ENCODE measurements at places on chromosomes 2 and 18. TPM values are rescaled to one million over a fixed set of nuclear protein-coding genes. Genes with fewer than 3 reads are reported as not detected.

- DNase-seq, result peak; percentile 91
Observed at GRCh38 chr2:240433973-240434727, 1.3 kb upstream of the GPC1 start.

DNA sequence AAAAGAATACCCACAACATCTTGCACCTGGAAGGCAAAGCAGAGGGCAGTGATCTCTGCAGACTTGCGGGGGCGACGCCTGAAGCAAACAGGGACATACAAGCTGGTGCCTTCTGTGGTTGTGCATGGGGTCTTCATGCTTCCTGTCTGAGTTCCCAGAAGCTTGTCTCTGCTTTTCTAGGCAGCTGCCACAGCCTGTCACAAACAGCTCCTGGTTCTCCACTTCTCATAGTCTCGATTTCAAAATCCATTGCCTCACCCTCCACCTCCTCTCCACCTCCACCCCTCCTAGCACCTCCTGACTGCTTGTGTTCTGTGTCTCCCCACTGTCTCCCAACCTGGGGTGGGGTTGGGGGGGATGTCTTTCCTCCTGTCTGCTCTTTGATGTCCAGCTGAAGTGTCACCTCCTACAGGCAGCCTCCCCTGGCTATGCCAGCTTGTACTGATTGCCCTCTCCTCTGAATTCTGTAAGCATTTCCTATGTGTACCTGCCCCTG is 1.7 kb upstream of the PROC start:
- no peak for DNase-seq

DNA sequence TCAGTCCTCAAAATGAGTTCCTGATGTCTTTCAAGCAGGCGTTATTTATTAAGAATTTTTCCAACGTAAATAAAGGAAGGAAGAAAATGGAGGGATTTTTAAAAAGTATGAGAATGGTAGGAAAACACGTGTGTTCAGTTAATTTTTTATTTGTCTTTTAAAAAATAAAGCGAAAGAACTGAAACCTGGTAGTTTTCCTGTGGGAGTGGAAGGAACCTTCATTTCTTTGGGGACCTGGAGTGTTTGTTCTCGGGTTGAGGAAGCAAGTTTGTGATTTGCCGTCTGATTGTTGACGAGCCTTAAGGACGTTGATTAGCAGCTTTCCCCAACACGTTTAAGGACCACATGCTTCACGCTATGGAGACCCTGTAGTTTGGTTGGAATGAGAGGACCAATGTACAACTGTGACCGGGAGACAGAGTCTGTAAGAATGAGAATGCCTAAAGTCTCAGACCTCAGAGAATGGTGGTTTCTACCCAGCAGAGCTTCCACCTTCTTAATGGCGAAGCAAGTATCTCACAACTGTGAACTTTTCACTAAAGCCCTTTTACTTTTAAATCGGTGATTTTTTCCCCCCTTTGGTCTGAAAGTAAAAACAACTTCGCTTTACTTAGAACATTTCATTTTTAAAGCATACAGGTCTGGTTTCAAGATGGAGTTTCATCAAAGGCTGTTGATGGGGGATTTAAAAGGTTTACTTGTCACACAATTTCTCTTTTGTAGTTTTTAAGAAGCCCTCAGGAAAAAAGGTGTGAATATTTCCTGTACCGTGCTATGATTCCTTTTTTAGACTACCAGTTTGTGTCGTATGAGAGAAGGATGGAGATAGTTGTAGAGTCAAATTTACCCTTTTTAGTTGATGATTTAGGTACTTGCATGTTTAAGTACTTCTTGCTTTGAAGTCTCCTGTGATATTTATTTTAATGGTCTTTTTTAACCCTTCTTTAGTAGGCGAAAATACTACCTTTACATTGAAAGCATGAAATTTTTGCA is 1.4 kb downstream of the TTC39C start:
- no peak for DNase-seq

- DNase-seq, result no peak
Observed at GRCh38 chr18:54860941-54861340, 32.7 kb downstream of the RAB27B start.

DNA sequence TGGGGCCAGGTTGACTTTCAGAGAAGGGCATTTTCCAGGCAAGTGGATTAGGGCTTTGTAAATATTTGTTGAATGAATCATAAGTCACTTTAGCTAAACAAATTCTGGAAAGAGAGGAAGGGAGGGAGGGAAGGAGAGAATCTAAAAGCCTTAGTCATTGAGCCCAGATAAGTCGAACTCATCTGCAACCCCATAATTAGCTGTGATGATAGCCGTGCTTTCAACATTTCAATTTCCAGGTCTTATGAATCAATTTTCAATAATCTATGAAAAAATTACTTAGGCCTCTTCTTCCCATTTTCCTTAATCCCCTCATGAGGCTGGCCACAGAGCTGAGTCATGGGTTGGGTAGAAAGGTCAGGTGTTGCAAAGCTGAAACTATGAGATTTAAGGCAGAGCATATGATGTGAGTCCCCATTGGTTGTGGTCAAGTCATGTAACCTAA is 111.9 kb upstream of the MAPRE2 start:
- DNase-seq, result peak; percentile 92

GRCh38 chr2:158239271-158239670 is 137.6 kb downstream of the UPP2 start:
- DNase-seq, result no peak

- no peak for DNase-seq
Observed at GRCh38 chr2:171348056-171348455, 85.7 kb downstream of the METTL8 start.

DNA sequence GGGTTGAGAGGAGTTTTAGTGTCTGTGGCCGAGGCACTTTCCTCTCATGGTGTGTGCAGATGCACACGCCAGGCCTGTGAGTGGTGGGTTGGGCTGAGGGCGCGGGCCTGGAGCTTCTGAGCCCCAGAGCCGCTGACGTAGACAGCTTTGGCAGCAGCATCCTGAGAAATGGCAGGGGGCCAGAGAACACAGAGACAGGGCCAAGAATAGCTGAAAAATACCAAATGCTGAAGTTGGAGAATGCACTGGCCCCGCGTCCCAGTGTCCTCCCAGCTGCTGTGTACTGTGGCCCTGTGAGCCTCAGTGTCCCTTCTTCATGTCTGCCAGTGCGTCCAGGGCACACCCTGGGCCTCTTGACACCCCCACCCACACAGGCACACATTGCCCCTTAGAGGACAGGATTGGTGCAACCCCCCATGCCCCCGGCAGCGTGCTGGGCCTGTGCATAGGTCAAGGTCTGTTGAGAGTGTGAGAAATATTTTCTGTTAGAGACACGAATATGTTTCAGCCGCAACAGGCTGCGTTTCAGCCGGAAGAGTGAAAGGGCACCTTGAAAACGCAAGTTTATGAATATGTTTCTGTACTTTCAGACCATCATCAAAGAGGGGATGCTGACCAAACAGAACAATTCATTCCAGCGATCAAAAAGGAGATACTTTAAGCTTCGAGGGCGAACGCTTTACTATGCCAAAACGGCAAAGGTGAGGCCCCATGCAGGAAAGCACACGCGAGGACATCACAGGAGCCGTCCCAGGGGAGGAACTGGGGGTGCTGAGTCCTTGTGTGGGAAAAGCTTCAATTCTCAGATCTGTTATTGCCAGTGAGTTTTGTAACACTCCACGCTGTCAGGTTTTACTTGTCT is 33.6 kb downstream of the DGKD start:
- DNase-seq, result peak; percentile 97

GRCh38 chr2:96604104-96604503 is 34.0 kb downstream of the KANSL3 start:
- DNase-seq, result no peak

GRCh38 chr2:64652231-64653108 is 1.2 kb downstream of the SERTAD2 start:
- peak; percentile 72 for DNase-seq

- DNase-seq, result peak; percentile 33
Observed at GRCh38 chr2:98009887-98010760, 14.4 kb upstream of the TMEM131 start.

- no peak for DNase-seq
Observed at GRCh38 chr18:3273042-3273441, 11.1 kb downstream of the MYL12B start.

DNA sequence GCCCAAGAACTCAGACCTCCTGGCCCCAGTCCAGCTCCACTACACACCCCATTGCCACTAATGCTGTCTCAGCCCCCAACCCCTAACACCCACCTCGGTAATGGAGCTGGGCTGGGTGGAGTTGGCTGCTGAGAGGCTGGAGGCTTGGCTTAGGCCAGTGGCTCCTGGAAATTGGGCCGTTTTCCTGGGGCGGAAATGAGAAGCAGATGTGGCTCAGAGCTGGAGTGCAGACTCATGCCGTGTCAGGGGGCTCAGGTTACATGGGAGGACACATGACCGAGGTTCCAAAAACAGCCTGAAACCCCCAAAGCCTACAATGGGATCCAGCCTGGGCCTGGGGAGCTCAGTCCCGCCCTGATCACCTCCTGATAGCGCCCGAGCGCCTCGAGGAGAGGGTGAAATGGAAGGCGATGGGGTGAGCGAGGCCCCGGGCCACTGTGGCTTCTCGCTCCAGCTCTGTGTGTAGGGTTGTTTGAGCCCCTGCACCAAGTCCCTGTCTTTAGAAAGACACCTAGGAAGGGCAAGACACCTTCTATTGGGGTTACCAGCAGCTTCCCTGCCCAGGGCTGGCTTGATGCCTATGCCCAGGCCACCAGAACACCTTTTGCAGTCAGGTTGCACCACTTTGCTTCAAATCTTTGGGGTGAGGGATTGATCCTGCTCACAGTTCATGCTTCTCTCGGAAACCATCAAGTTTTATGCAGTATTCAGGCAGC is 175.7 kb upstream of the HAAO start:
- peak; percentile 85 for DNase-seq

DNA sequence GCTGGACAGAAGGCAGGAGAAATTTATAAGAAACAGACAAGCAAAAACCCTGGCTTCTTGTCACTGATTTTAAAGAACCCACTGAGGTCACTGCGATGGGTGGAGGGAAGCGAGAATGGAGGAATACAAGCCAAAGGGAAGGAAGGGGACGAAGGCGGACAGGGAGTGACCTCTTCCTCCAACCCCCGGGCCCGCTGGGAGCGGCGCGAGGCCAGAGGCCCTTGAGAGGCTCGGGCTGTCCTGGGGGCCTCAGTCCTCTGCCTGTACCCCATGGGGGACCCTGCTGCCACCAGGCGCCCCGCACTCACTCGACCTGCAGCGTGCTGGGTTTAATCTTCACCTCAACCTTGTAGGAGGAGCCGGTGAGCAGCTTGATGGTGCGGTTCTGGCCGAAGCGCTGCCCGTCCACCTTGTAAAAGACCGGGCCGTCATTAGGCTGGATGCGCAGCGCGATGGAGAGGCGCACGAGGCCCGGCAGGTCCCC is 793 bp downstream of the CNRIP1 start:
- peak; percentile 25 for DNase-seq

DNA sequence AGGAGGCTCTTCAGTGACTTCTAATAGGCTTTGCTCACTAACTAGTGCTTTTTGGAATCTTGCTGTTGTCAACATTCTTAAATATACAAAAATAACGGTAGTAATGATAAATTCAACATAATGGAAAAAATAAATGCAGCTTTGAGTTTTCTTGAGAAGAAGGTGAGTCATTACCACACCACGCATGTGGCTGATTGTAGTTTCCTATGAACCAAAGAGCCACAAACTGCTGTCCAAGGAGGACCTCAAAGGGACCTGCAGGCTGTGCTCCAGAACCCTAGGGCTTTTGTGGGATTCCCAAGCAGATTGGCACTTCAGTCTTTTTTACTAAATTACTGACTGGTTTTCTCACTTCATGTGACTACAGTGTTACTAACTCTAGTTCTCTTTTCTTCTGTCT is 66.7 kb downstream of the TPGS2 start:
- DNase-seq, result no peak

GRCh38 chr2:164178835-164179465 is 442.3 kb downstream of the GRB14 start:
- no peak for DNase-seq

GRCh38 chr2:10717628-10718027 is 3.8 kb upstream of the ATP6V1C2 start:
- DNase-seq, result peak; percentile 23

DNA sequence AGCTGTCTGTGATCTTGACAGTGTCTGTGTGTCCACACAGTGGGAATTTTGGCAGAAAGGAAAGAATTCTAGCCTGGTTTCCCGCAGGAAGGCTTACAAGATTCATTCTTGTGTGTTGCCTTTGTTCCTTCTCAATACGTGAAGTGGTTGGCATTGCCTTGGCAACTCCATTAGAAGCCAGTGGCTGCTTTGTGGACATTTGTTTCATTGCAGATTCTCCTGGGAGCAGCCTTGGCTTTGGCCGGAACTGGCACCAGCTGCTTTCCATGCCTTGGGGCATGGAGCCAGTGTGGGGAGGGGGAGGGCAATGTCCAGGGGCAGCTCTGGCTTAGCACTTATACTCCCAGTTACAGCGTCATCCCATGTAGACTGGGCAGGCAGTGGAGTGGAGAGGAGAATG is 39.4 kb downstream of the KIF5C start:
- DNase-seq, result no peak

- no peak for DNase-seq
Observed at GRCh38 chr18:61851279-61851678, 41.5 kb downstream of the RNF152 start.

DNA sequence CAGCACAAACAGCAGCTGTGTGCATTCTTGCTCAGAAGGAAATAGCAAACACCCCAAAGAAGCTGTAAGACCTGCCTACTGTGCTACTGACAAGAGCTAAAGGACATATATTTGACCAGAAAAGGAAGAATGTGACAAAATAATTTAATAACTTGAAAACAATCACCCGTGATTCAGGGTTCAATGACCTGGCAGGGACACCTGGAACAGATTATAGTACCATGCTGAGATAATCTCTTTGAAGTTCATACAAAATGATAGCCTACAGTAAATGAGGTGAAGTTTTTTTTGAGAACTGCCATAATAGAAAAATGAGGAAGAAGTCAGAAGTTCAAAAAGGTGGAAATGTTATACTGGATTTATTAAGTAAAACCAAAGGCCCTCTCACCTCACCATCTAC is 324.8 kb upstream of the GULP1 start:
- DNase-seq, result no peak

- DNase-seq, result peak; percentile 29
Observed at GRCh38 chr18:43789234-43790000, 512.1 kb upstream of the SYT4 start.

DNA sequence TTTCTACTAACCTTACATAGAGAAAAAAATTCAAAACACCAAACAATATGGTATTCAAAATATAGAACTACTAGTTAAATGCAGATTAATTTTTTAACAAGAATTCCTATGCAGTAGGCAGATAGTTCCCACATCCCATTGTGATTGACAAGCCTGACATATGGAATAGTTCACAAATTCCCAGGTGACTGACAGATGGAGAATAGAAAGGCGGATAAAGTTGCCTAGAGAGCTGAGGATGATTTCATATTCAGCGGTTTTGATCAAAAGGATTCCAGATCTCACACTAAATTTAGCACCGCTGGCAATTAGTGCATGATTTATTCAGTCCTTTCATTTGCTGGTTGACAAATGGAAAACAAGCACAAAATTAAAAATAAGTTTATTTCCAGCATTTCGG is 733.7 kb upstream of the POU3F3 start:
- DNase-seq, result no peak

Gene CCDC68
- total RNA-seq, result 9.1 TPM

Gene CRYBA2
- total RNA-seq, result not detected

Gene RNU2-63P
- not detected for total RNA-seq

Gene EN1
- total RNA-seq, result under 0.01 TPM

Gene SP100
- 92.1 TPM for total RNA-seq

Gene LINC00305
- not detected for total RNA-seq
